ENCODE measurements at places on chromosomes 1 and 21.
A peak's percentile ranks its signal among the peaks of the same experiment; 100 is the strongest.

DNA sequence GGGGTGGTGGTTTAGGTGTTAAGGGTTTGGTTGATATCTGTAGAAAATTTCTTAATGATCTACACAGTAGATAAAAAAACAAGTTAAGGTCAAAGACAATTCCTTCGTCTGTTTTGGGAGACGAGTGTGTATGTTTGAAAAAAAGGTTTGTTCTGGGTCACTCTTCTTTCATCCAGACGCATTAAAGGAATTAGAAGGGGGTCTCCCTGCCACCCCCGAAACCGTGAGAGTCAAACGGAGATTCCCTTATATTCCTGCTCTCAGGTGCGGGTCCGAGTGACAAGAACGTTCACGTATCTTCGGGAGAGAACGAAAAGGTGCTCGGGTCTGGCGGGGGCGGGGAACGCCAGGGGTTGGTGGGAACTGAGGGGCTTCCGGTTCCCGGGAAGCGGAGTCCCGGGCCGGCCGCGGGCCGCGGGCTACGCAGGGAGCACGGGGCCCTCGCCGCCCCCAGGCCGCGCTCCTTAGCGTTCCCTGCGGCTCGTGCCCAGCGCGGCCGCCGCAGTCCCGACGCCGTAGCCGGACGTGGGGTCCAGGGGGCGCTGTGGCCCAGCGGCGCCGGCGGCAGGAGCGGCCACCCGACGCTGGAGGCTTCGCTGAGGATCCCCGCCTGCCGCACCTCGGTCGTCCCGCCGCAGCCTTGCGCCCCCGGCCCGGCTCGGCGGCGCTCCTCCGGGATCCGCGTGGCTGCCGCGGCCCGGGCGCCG lies at the start of gene ZFYVE9:
ZFYVE9 (plus strand) TSS at position 577 of the 707 bp plus-strand sequence. CDS start 91,118 bp downstream, outside the sequence.
- peak; percentile 92 for DNase-seq
- H3K4me3 ChIP-seq: peak within 1 kb of the TSS; percentile 95
- peak within 1 kb of the TSS; percentile 74 for H3K27ac ChIP-seq
- H3K36me3 ChIP-seq: no peaks in the 10 kb centered on the region
- H3K4me1 ChIP-seq: no peaks in the 10 kb centered on the region
- H3K27me3 ChIP-seq: peaks cover 23% of the 10 kb centered on the region

DNA sequence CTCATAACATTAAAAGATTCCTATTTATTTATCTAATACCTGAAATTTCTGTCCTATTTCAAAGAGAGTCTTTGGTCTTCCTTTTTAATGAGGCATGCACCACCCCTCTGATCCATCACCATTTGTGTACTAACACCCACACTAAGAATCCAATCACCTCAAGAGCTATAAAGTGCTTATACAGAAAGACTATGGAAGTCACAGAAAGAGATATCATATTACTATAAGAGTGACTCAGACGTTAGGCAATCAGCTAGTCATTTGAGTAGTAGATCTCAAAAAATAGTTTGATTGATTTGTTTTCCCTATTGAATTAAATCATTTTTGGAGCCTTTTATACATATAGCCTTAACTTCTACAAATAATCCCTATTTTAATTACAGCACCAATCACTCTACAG lies 46.1 kb downstream of the NME7 start:
- no peak for DNase-seq
- H3K36me3 ChIP-seq: no peaks in the 10 kb centered on the region
- no peaks in the 10 kb centered on the region for H3K4me1 ChIP-seq
- H3K27ac ChIP-seq: no peak overlapping the region
- H3K27me3 ChIP-seq: no peaks in the 10 kb centered on the region

DNA sequence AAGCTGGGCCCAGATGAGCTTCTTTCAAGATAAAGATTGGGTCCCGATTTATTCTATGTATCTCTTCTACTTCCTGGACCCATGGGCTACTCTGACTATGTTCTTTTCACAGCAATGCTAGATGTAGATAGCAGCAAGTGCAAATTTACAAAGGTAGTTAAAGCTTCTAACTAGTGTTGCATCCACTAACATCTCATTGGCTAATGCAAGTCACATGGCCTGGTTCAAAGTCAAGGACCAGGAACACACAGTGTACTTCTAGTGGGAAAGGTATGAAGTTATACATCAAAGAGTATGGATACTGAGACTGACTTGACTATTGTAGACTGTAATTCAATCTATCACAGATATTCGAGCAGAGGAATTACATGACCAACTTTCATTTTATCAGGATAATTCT lies 588.8 kb downstream of the PLA2G4A start:
- H3K4me3 ChIP-seq: no peak overlapping the region
- H3K36me3 ChIP-seq: no peaks in the 10 kb centered on the region
- H3K4me1 ChIP-seq: no peaks in the 10 kb centered on the region
- no peak for DNase-seq

- H3K27ac ChIP-seq: no peak overlapping the region
- DNase-seq: no peak
- H3K27me3 ChIP-seq: no peaks in the 10 kb centered on the region
- H3K4me3 ChIP-seq: no peak overlapping the region
Observed at GRCh38 chr1:192550922-192551534, 24.5 kb upstream of the RGS1 start.

- no peak overlapping the region for H3K4me3 ChIP-seq
- H3K27me3 ChIP-seq: no peaks in the 10 kb centered on the region
- no peaks in the 10 kb centered on the region for H3K4me1 ChIP-seq
- peaks cover 20% of the 10 kb centered on the region for H3K36me3 ChIP-seq
- peak overlapping the region; percentile 73 for H3K27ac ChIP-seq
Observed at GRCh38 chr1:236853921-236854604, 59.0 kb downstream of the MTR start.

DNA sequence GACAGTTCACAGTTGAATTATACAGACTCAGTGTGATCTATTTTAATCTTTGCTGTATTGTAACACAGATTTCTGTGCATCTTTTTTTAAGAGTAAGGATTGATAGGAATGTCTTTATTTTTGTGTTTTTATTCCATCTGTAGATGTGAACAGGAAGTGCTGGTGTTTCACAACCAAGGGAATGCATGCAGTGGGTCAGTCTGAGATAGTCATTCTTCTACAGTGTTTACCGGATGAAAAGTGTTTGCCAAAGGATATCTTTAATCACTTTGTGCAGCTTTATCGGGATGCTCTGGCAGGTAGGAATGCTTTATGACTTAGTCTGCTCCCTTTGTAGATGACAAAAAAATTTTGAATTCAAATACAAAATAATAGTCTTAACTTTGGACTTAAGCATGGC lies 84.5 kb downstream of the CC2D1B start:
- H3K27ac ChIP-seq: no peak overlapping the region
- DNase-seq: no peak
- H3K4me1 ChIP-seq: no peaks in the 10 kb centered on the region
- H3K36me3 ChIP-seq: peaks cover 13% of the 10 kb centered on the region

DNA sequence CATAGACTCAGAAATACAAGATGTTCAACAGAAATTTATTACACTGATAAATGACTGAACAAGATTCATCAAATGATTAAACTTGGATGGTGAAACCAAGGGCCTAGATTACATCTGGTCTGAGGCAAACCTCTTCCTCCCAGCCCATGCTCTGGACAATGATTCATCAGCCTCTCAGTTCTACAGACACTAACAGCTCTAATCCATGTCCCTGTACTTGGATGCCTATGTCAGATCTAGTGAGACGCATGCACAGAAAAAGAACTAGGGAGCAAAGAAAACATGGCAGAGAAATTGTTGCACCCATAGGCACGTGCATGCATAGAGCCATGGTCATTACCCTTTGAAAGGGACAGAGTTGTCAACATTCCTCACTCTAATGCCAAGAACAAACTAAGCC lies 250.1 kb downstream of the KCNH1 start:
- peak overlapping the region; percentile 14 for H3K4me3 ChIP-seq
- peaks cover 11% of the 10 kb centered on the region for H3K27me3 ChIP-seq
- DNase-seq: no peak
- no peaks in the 10 kb centered on the region for H3K36me3 ChIP-seq
- H3K4me1 ChIP-seq: peaks cover 7% of the 10 kb centered on the region
- no peak overlapping the region for H3K27ac ChIP-seq

GRCh38 chr1:206698011-206698410 lies 13.3 kb downstream of the MAPKAPK2 start:
- H3K27ac ChIP-seq: no peak overlapping the region
- H3K36me3 ChIP-seq: peaks cover 29% of the 10 kb centered on the region
- H3K27me3 ChIP-seq: no peaks in the 10 kb centered on the region
- H3K4me1 ChIP-seq: peaks cover 6% of the 10 kb centered on the region

DNA sequence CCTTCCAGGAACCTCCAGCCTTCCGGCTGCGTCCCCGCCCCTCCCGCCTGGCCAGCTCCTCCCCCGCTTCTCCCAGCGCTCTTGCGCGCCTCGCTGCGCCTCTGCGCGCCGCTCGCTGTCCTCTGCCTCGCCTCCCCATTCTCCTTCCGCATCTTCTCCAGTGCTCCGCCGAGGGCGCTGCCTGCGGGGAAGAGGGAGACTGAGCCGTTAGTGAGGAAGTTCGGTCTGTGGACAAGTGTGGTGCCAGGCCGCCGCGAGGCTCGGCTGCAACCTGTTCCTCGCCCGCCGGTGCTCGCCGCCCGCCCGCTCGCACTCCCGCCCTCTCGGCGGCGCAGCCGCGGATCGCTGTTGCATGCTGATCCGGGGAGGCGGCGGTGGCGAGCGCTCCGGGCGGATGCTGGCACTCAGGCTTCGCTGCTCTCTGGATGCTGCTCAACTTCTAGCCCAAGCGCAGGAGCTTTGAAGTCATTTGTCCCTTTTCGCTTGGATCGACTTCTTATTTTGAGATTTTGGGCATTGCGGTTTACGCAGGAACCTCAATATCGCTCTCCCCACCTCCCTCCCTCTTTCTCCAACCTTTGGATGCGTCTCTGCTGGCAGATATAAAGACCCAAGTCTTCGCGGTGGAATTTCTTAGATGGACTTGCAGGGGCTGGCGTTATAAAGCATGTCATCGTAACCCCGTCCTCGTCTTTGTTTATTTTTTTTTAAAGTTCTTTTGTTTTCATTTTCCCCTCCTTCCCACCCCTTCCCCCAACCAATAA lies 614 bp upstream of the CACNA1E start:
- no peak overlapping the region for H3K27ac ChIP-seq
- H3K4me3 ChIP-seq: peak overlapping the region; percentile 82
- H3K36me3 ChIP-seq: no peaks in the 10 kb centered on the region
- peaks cover 82% of the 10 kb centered on the region for H3K27me3 ChIP-seq
- H3K4me1 ChIP-seq: peaks cover 4% of the 10 kb centered on the region

DNA sequence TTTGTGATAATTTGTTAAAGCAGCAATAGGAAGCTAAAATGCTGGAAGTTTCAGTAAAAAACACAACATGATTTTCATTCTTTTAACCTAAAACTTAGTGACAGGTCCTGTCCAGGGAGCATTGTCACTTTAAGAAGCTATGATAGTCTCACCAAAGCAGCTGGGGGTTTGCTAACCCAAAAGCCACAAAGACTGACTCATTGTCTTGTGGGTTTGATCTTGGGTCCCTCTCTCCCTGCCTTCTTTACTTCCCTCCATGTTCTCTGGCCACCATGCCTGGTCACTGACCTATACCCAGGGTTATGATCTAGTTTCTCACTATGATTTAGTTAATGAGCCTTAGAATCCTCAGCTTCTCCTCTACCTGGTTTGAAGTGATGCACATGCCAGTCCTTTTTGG lies 213.5 kb upstream of the PTGFR start:
- H3K4me1 ChIP-seq: no peaks in the 10 kb centered on the region
- H3K36me3 ChIP-seq: no peaks in the 10 kb centered on the region
- DNase-seq: no peak

DNA sequence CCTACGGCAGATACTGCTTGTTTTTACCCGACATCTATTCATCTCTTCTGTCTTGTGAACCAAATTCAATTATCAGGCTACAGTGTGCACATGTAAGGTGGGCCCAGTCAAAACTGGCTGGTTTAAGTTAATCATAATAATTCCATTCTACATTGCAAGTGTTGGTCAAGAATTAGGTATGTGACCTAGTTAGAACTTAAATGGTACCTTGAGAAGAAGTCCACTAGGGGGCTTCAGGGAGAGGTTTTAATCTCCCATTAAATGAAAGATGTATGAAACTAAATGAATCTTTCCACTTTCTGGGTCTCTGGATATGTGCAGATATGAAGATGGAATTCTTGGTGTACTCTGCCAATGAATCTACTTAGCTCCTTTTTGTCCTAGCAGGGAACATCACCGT lies 187.1 kb downstream of the CDC42BPA start:
- peaks cover 11% of the 10 kb centered on the region for H3K36me3 ChIP-seq
- H3K27ac ChIP-seq: no peak overlapping the region
- DNase-seq: no peak
- no peak overlapping the region for H3K4me3 ChIP-seq
- H3K4me1 ChIP-seq: no peaks in the 10 kb centered on the region
- H3K27me3 ChIP-seq: no peaks in the 10 kb centered on the region

GRCh38 chr1:87359586-87359985 lies 30.9 kb downstream of the LMO4 start:
- H3K4me3 ChIP-seq: no peak overlapping the region
- H3K36me3 ChIP-seq: no peaks in the 10 kb centered on the region
- no peak overlapping the region for H3K27ac ChIP-seq
- no peaks in the 10 kb centered on the region for H3K27me3 ChIP-seq
- no peaks in the 10 kb centered on the region for H3K4me1 ChIP-seq
- no peak for DNase-seq

GRCh38 chr1:177368255-177368654 lies 197.5 kb downstream of the BRINP2 start:
- DNase-seq: no peak
- H3K27me3 ChIP-seq: peaks cover 6% of the 10 kb centered on the region
- H3K36me3 ChIP-seq: no peaks in the 10 kb centered on the region
- H3K4me1 ChIP-seq: no peaks in the 10 kb centered on the region
- no peak overlapping the region for H3K4me3 ChIP-seq

GRCh38 chr1:61645476-61645875 lies 79.5 kb downstream of the TM2D1 start:
- DNase-seq: no peak
- H3K4me3 ChIP-seq: no peak overlapping the region
- H3K27ac ChIP-seq: no peak overlapping the region
- H3K4me1 ChIP-seq: no peaks in the 10 kb centered on the region
- peaks cover 5% of the 10 kb centered on the region for H3K27me3 ChIP-seq

DNA sequence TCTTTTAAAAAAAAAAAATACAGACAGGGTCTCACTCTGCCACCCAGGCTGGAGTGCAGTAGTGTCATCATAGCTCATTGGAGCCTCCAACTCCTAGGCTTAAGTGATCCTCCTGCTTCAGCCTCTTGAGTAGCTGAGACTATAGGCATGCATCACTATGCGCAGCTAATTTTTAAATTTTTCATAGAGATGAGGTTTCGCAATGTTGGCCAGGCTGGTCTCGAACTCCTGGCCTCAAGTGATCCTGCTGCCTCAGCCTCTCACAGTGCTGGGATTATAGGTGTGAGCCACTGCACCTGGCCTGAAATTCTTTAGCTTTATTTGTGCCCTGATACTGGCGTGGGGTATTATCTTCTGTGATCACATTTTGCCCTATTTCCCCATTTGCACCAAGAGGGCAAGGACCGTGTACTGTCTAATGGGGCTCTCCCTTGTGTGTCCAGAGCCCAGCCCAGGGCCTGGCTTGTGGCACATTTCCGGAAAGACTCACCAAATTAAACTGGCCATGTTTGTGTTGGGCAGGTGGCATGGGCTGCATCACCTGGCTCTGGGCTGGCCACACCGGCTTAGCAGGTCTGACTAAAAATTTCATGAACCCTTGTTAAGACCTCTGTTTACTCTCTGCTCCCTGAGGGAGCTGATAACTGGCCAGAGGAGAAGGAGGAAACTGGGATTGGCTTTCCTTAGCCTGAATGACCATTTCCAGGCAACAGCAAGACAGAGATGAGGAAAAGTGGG lies 32.2 kb downstream of the TRIM62 start:
- H3K36me3 ChIP-seq: no peaks in the 10 kb centered on the region
- peaks cover 4% of the 10 kb centered on the region for H3K4me1 ChIP-seq
- H3K27ac ChIP-seq: no peak overlapping the region
- H3K27me3 ChIP-seq: no peaks in the 10 kb centered on the region

GRCh38 chr1:112852276-112852675 lies 103.7 kb downstream of the SLC16A1 start:
- H3K36me3 ChIP-seq: no peaks in the 10 kb centered on the region
- H3K4me3 ChIP-seq: no peak overlapping the region
- no peak overlapping the region for H3K27ac ChIP-seq
- H3K27me3 ChIP-seq: no peaks in the 10 kb centered on the region
